Right atrium auricular region (tissue), 2 donors: ENCODE measurements at places on chromosomes 13 and 19. TPM values are rescaled to one million over a fixed set of nuclear protein-coding genes. Genes with fewer than 3 reads are reported as not detected.

SWSAP1 gene
- 1.5 TPM for total RNA-seq

ELSPBP1 gene
- not detected for total RNA-seq

NPAS1 gene
- 0.39 TPM for total RNA-seq

APOC4 gene
- not detected for total RNA-seq

TEX29 gene
- total RNA-seq, result not detected

NDUFA3 gene
- 108 TPM for total RNA-seq

DNA sequence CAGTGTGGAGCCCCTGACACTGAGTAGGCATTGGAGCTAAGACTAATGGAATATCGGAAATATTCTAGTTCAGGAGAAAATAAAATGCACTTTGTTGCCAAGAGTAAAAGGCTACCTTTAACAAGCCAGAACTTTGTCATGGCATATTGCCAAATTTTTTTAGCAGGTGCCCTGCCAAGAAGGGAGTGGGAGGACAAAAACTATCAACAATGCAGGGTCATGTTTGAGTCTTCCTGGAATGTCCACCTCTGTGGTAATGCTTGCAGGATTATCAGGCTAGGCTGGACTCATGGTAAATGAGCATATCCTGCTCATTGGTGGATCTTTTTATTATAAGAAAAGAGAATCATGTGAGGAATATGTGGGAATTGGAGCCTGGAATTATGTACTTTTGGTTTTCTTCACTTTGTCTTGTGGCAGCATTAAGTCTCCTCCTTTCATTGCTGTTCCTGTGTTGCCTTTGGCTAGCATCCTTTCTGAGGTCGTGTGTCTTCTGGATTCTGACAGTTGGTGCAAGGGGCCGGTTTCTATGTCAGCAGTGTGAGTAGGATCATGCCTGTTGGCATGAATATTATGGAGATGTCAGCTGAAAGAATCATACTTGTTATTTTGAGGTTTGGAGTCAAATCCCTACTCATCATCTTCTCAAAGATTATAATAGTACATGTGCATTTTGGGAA, 122.9 kb upstream of the SPRY2 start:
- no peak for DNase-seq

- no peak for DNase-seq
Observed at GRCh38 chr19:31064491-31064890, 284.7 kb downstream of the TSHZ3 start.

DNA sequence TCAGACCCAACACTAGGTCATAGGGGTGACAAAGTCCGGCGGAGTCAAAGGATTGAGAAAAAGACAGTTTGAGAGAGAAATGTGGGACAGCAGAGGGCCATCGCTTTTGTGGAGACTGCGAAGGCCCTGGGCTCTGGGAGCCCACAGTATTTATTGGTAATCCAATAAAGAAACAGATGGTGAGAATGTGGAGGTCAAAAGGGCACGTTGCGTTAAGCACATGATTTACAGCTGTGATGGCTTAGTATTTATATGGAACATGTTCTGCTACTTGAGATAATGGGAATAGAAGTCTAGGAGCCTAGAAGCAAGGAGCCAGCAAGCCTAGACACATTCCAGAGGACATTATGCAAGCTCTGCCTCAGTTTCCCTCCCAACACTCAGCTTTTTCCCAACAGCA, 2521.1 kb downstream of the PCDH9 start:
- no peak for DNase-seq

DNA sequence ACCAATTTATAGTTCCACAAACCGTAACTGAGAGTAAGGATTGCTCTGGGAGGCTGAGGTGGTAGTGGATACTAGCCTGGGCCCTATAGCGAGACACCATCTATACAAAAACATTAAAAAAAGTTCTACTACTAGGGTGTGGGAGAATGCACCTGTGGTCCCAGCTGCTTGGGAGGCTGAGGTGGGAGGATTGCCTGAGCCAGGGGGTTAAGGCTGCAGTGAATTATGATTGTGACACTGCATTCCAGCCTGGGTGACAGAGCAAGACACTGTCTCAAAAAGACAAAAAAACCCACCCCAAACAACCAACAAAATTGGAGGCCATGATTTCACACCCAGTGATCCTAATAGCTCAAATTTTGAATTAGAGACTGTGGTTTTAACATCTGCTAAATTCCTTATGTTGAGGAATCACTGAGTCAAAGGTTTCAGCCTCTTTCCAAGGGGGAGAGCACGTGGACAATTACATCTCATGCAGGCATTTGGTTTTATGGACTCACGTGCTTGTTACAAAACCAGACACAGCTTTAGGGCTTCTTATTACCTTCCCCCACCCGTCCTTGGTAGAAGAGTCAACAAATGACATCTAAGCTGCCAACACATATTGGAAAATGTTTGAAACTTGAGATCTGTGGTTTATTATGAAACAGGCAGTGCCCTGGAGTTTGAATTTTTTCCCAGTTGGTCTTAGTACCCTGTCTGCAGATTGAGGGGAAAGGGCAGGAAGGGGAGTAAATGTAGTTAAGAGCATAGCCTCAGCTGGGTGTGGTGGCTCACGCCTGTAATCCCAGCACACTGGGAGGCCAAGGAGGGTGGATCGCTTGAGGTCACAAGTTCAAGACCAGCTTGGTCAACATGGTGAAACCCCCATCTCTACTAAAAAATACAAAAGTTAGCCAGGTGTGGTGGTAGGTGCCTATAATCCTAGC, 18.5 kb downstream of the CYP2A6 start:
- DNase-seq, result no peak

GRCh38 chr19:5444431-5444830, 10.8 kb upstream of the ZNRF4 start:
- DNase-seq, result no peak

- no peak for DNase-seq
Observed at GRCh38 chr13:19052931-19053330, 128.7 kb downstream of the TUBA3C start.

DNA sequence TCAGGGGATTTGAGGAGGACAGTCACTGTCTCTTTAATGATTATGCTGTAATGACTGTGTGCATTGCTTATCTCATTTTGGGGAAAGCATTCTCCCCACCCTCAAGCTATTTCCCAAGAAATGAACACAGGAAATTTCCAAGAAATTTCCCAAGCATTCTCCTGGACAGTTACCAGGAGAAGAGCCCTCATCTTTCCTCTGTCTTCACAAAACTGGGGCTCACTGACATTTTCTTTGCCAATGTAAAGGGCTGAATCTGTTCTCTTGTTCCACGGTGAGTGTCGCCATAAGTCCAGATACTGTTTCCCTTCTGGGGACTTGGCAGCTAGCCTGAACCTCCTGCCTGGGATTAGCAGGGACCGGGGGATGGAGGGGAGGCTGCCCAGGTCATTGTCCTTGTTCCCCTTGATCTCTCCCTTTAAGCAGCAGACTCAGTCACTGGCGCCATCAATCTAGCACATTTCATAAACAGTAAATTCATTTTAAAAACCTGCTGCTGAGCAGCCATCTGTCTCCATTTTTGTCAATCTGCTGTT, 172.8 kb downstream of the DNAJC15 start:
- DNase-seq, result no peak

DNA sequence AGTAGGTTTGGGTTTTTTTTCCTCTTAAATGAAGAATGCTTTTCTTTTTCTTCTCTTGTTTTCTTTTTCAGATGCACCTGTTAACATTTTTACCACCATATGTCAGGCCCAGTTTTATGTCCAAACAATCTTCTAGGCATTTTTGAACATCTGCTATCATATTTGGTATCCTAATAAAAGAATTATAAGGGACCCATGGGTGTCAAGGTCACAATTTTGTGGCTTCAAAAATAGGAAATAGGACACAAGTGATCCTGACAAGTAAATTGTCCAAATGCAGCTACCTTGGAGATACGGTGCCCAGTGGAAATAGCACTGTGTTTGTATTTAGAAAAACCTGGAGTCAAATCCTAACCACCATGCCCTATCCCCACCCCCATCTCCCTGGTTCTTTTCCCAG, 270.3 kb downstream of the MZT1 start:
- no peak for DNase-seq

DNA sequence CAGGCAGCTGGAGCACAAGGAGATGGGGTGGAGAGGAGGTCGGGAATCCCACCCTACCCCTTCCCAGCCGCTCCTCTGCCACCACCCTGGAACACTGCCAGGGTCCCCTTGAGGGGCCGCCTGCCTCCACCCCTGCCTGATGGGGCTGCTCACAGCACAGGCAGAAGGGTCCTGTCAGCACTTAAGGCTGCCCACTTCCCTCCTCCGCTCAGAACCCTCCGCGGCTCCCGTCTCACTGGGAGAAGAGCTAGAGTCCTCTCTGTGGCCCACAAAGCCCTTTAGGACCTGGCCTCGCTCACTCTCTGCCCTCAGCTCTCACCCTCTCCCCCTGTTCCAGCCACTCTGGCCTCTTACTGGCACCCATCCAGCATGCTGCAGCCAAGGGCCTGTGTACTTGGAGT, 3.4 kb upstream of the POLD1 start:
- DNase-seq, result no peak

GRCh38 chr13:19075418-19075817, 106.2 kb downstream of the TUBA3C start:
- DNase-seq, result peak; percentile 42

DNA sequence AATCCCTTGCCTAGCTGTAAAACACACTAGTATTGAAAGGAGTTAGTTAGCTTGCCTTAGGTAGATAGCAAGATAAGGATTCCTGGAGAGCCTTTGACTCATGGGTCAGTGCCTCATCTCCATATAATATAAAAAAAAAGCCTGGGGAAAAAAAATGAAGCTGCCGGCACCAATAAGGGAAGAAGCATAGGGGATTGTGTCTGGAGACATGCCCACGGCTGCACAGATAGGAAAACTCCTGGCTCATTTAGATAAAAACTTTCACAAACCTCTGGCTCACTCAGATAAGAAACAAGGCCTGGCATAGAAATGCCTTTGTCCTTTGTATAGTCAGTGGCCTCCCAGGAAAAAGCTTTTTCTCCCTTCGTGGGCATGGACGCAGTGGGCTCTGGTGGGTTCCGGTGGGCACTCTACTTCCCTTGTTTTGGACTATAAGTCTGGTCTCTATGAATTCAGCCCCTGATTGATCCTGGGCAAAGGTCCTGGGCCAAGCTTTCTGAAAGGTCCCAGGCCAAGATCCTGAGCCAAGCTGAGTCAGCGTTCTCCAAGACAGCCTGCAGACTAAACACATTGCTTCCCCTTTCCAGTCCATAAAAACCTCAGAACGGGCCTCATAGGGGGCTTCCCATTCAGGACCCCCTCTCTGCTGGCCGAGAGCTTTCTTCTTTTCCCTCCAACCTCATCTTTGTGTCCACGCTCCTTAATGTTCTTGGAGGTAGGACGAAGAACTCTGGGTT, 4.9 kb upstream of the OR7A17 start:
- no peak for DNase-seq

DNA sequence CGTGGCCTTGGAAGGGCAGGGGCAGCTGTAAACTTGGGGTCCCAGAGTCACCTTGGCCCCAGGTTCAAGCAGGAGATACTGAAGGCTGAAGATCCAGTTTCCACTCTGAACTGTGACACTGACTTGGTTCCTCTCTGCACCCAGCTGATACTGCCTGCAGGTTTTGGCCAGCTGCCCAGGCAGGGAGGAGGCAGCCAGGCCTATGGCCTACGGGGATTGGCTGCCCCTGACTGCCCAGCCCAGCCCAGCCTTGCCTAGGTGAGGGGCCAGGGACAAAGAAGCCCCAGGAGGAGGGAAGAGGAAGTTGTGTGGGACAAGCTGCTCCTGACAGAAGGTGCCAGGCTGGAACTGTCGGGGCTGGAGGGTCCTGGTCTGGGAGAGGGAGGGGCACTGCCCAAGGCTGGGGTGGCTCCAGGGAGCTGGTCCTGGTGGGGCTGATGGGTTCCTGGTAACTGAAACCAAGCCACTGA, 51.7 kb upstream of the CYP4F8 start:
- DNase-seq, result no peak

GRCh38 chr19:22605275-22606211, 28.6 kb upstream of the ZNF492 start:
- peak; percentile 21 for DNase-seq

DNA sequence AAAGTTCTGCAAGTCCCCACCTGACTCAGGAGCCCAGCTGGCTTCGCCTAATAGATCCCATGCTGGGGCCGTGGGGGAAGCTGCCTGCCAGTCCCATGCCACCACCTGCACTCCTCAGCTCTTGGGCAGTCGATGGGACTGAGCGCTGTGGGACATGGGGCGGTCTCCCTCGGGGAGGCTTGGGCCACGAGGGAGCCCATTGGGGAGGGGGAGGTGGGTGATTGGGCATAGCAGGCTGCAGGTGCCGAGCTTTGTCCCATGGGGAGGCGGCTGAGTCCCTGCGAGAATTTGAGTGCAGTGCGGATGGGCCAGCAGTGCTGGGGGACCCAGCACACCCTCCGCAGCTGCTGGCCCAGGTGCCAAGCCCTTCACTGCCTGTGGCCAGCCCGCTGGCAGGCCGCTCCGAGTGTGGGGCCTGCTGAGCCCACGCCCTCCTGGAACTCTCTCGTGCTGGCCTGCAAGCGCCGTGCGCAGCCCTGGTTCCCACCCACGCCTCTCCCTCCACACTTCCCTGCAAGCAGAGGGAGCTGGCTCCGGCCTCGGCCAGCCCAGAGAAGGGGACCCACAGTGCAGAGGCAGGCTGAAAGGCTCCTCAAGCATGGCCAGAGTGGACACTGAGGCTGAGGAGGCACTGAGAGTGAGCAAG, 467.3 kb downstream of the IRS2 start:
- no peak for DNase-seq

DNA sequence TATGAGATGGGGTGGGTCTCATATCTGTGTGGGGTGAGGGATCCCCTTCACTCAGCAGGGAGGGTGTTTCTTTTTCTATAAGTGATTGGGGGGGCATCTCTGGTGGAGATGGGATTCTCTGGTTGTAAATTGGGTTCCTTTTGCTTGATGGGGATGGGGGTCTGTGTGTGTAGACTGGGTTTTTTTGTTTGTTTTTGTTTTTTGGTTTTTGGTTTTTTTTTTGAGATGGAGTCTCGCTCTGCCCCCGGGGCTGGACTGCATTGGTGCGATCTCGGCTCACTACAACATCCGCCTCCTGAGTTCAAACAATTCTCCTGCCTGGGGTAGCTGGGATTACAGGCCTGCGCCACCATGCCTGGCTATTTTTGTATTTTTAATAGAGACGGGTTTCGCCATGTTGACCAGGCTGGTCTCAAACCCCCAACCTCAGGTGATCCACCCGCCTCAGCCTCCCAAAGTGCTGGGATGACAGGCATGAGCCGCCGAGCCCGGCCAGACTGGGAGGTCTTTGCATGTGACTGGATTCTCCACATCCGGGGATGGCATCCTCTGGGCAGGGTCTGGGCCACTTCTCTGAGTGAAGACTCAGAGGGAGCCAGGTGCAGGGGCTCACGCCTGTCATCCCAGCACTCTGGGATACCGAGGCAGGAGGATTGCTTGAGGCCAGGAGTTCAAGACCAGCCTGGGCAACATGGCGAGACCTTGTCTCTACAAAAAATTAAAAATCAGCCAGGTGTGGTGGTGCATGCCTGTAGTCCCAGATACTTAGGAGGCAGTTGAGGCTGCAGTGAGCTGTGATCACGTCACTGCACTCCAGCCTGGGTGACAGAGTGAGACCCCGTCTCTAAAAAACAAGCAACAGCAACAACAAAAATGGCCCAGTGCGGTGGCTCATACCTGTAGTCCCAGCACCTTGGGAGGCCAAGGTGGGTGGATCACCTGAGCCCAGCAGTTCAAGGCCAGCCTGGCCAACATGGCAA, 799 bp downstream of the MYBPC2 start:
- no peak for DNase-seq
